SK-N-SH (cell line): ENCODE measurements at places on chromosomes 5 and 9.

GRCh38 chr9:136671254-136671614, 8.5 kb downstream of the EGFL7 start:
- no peak for DNase-seq

DNA sequence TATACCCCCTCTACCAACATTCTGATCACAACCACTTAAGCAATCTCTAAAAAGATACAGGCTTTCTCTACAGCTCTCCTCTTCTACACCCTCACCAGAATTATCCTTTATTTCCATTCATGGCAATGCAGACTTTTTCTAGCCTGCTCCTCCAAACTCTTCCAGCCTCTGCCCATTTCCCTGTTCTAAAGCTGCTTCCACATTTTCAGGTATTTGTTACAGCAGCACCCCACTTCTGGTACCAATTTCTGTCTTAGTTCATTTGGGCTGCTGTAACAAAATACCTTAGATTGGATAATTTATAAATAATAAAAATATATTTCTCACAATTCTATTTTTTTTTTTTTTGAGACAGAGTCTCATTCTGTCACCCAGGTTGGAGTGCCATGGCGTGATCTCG, 53.0 kb upstream of the DNAH5 start:
- DNase-seq, result no peak

GRCh38 chr9:130681769-130682420, 11.7 kb upstream of the EXOSC2 start:
- DNase-seq, result no peak

GRCh38 chr5:90983711-90984124, 399.4 kb downstream of the ARRDC3 start:
- DNase-seq, result peak; percentile 24

- no peak for DNase-seq
These were observed 291.8 kb downstream of the SLIT3 start for GRCh38 chr5:169009123-169009522.

GRCh38 chr5:16534280-16534679, 68.7 kb upstream of the ZNF622 start:
- DNase-seq, result no peak

- DNase-seq, result no peak
These were observed 47.4 kb downstream of the FNBP1 start for GRCh38 chr9:129995409-129996160.

GRCh38 chr5:14296533-14297331, 153.6 kb downstream of the TRIO start:
- DNase-seq, result no peak

DNA sequence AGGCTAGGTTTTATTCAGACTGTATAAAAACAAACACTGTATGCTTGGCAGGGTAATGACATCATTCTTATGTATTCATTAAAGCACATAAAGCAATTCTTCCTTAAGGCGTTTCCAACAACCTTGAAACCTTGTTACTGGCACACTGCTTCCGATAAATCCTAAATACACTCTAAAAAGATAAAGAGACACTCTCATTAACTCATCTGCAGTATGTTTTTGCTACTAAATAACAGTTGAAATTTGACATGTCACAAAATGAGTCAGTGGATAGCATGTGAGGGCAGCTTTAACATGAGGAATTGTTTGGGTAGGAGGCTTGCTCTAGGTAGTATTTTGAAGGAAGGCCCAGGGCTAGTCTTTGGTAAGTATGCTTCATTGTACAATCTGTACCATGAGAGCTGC, 13.7 kb downstream of the YIPF5 start:
- DNase-seq, result no peak

DNA sequence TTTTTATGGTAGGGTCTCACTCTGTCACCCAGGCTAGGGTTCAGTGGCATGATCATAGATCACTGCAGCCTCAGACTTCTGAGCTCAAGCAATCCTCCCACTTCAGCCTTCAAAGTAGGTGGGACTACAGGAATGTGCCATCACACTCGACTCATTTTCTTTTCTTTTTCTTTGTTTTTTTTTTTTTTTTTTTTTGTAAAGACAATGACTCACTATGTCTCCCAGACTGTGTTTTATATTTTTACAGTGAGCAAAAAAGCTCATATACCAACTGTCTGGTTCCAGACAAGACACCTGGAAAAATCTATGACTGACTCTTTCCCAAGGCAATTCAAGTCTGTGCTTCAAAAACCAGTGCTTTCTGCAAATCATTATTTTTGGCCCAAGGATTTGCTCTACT, 10.8 kb upstream of the FOXD1 start:
- no peak for DNase-seq

DNA sequence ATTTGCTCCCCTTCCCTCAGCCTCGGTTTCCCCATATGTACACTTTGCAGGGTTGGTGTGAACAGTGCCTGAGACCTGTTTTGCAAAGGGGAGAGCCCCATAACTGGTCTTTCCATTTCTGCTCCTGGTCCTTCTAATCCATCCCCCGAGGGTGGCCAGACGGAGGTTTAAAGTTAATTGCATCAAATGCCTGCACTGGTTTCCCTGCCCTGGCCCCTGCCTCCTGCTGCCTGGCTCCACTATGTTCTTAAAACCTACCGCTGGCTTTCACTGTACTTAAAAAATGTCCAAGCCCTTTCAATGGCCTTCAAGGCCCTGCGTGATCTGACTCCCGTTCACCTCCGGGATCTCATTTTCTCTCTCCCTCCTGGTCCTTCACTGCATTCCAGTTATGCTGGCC, 183.0 kb downstream of the RGS3 start:
- no peak for DNase-seq

DNA sequence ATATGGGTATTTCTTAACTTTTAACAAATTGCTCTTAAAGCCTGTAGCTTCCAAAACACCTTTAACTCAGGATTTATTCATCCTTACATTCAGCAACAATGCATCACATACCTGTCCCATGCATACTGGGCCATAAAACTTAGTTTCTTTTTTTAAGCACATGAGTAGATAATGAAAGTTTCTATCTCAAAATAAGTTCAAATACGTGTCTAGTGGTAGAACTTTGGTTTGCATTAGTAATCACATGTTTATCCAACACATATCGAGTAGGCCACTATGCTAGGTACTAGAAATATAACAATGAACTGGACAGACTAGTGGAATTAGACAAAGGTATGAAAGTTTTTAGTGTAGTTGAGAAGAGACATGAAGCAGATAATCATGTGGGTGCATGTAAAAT, 99.6 kb downstream of the DOCK2 start:
- DNase-seq, result no peak

DNA sequence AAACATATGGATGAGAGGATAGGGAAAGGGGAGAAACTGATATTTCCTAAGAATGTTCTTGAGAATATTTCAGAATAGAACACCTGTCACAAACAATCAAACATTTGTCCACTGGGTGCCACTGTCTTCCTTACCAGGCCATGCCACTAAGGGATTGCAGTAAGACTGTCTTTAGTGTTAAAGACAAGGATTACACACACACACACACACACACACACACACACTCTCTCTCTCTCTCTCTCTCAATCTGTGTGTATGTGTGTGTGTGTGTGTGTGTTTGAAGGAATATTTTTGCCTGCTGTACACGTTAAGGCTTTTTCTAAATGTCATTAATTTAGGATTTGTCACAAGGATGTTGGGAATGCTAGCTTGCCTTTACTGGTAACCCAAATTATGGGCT, 54.4 kb downstream of the CCDC192 start:
- DNase-seq, result peak; percentile 28

DNA sequence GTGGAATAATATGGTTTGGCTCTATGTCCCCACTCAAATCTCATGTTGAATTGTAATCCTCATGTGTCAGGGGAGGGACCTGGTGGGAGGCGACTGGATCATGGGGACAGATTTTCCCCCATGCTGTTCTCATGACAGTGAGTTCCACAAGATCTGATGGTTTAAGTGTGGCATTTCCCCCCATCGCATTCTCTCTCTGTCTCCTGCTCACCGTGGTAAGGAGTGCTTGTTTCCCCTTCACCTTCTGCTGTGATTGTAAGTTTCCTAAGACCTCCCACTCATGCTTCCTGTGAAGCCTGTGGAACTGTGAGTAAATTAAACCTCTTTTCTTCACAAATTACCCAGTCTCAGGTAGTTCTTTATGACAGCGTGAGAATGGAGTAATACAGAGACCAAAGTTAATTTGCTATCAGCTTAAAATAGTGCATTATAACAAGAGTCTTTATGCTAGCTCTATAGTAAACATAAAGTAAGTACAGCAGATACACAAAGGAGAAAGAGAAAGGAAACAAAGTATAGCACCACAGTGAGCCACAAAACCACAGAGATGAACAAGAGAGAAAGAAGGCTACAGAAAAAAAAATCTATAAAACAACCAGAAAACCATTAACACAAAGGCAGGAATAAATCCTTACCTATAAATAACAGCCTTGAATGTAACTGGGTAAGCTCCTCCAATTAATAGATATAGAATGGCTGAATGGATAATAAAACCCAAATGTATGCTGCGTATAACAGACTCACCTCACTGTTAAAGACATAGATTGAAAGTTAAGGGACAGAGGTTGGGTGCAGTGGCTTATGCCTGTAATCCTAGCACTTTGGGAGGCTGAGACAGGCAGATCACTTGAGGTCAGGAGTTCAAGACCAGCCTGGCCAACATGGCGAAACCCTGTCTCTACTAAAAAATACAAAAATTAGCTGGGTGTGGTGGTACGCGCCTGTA, 39.7 kb downstream of the RAPGEF6 start:
- no peak for DNase-seq

- no peak for DNase-seq
These were observed 116.7 kb downstream of the UGCG start for GRCh38 chr9:112013266-112013665.

GRCh38 chr5:156815988-156816599, 34.0 kb upstream of the PPP1R2B start:
- peak; percentile 53 for DNase-seq

GRCh38 chr9:117258184-117258866, 156.5 kb downstream of the ASTN2 start:
- no peak for DNase-seq

GRCh38 chr5:76305269-76305668, 97.8 kb upstream of the IQGAP2 start:
- DNase-seq, result no peak

DNA sequence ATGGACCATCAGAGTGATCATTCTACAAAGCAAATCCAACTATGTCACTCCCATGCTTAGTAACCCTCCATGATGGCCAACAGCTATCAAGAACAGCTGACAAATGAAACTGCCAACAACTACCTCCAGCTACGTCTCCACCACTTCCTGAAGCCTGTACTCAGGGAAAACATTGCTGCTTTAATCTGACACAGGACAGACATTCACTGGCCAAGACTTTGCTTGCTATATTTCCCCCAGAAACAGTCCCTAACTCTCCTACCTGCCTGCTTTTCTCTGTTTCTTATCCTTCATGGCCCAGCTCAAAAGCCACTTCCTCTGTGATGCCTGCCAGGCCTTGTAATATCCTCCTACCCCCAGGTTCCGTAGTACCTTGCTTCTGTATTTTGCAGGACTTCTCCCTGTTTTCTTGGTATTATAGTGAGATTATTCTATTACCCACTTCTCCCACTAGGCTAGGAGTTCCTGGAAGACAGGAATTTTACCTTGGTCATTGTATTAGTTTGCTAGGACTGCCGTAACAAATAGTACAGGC, 14.7 kb upstream of the RAB14 start:
- DNase-seq, result no peak

- DNase-seq, result no peak
These were observed 8.9 kb downstream of the RAB24 start for GRCh38 chr5:177294632-177295031.

- DNase-seq, result no peak
These were observed 10.0 kb downstream of the LCP2 start for GRCh38 chr5:170287532-170287931.

GRCh38 chr5:142293486-142293885, 31.3 kb downstream of the SPRY4 start:
- no peak for DNase-seq

DNA sequence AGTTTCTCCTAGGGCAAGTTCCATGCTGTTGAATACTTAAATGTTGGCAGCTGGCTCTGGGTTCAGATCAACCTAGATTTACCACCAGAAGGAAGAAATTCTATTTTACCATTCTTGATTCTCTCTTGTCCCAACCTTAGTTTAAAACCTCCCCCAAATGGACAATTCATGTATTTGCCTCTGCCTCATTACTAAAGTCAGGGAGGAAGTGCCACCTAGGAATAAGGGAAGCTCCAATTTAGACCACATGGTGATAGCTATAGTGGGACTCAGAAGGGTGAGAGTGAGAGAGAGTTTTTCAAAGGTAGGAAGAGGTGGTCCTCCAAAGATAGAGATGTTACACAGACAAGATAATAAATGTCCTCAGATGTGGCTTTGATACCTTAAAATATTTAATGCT, 53.4 kb upstream of the PAM start:
- no peak for DNase-seq

GRCh38 chr5:103582364-103582763, 19.8 kb upstream of the NUDT12 start:
- peak; percentile 32 for DNase-seq

GRCh38 chr9:71368157-71368556, 246.7 kb upstream of the TRPM3 start:
- DNase-seq, result no peak
